ENCODE measurements at places on chromosomes 5 and 9.
A peak's percentile ranks its signal among the peaks of the same experiment; 100 is the strongest.

DNA sequence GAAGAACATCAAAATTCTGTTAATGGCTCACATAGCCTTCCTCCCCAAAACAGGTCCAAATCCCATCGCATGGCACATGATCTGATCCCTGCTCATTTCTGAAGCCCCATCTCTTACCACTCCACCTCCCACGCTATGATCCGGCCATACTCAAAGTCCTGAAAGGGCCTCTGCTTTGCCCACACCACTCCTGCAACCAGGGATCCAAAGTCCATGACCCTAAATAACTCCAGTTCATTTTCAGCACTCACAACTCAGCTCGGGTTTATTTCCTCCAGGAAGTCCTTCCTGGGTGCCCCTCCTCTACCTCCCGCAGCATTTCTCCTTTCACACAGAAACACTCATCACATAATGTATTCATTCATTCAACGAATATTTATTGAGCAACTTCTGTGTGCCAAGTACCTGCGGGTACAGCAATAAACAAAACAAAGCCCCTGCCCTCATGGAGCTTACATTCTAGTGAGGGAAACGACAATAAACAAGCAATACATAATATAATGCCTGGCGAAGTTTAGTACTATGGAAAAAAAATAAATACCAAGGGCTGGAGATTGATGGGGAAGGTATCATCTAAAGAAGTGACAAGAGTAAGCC lies 2.7 kb downstream of the TTLL11 start:
- DNase-seq, result no peak

GRCh38 chr5:31496891-31497290 lies 35.0 kb downstream of the DROSHA start:
- DNase-seq, result no peak

DNA sequence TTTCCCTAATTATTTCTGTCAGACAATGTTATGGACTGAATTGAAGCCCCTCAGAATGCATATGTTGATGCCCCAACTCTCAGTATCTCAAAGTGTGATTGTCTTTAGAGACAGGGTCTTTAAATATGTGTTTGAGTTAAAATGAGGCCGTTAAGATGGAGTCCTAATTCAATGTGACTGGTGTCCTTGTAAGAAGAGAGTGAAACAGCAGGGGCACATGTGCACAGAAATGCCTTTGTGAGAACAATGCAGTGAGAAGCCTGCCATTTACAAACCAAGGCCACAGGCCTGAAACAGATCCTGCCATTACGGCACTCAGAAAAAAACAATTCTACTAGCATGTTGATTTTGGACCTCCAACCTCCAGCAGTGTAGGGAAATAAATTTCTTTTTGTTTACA lies 483.0 kb upstream of the DMAC1 start:
- DNase-seq, result no peak

DNA sequence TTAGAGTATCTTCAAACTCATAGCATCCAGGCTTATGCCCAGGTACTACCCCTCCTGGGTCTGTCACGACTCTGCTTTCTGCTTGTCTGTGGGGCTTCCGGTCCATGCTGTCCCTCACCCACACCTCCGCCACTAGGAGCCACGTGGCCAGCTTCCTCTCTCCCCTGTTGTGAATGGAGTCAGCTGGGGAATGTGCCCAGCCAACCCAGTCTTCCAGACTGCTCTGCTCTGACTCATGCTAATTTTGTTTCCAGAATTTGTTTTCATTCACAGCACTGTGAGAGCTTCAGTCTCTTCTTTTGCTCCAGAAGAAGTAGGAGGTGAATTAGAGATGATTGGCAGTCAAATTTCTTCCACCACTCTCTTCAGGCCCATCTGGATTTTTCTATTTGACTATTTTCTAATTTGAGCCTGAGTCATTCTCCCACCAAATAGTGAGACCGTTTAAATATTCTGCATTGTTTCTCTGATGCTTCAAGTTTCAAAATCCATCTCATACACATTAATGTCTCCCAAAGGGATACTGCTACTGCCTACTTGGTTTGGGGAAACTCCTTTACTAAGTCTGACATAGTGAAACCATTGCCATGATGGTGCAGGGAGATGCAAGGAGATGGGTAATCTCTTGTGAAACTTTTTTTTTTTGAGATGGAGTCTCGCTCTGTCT lies 424.1 kb upstream of the KIF2A start:
- DNase-seq, result no peak

DNA sequence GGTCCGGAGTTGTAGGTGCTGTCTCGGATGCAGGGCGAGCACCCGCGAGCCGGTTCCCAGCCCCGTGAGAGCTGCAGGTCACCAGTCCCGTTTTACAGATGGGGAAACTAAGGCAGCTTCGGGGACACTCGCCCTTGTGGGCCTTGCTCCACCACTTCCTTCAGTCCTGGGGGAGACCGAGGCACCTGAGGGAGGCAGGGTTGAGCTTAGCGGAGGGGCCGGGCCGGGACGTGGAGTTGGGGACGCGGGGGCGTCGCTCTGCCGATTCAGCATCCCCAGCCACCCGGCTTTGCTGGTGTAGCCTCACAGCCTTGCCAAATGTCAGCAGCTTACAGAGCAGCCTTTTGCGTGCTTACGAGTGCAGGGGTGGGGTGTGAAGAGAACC lies 530 bp downstream of the BBLN start:
- peak; percentile 55 for DNase-seq

All from CD4-positive, alpha-beta T cell treated with Interleukin-6 for 4 hours (primary cell).